ENCODE measurements at places on chromosomes 1 and 21.

- no peak for DNase-seq
Observed at GRCh38 chr1:247013391-247013790, 5.5 kb upstream of the ZNF695 start.

- DNase-seq = no peak
Observed at GRCh38 chr21:20800106-20800505, 198.1 kb upstream of the NCAM2 start.

GRCh38 chr1:150156868-150157603, 7.3 kb downstream of the PLEKHO1 start:
- no peak for DNase-seq

- DNase-seq = no peak
Observed at GRCh38 chr1:116755066-116755465, 836 bp downstream of the CD2 start.

GRCh38 chr21:44024887-44025353, 12.8 kb downstream of the TRAPPC10 start:
- DNase-seq = no peak

GRCh38 chr1:150281221-150281757, 1.1 kb upstream of the CIART start:
- DNase-seq = peak; percentile 67

GRCh38 chr1:49213301-49213700, 436.6 kb upstream of the BEND5 start:
- no peak for DNase-seq

- peak; percentile 11 for DNase-seq
Observed at GRCh38 chr1:90717665-90718410, 736 bp upstream of the BARHL2 start.

DNA sequence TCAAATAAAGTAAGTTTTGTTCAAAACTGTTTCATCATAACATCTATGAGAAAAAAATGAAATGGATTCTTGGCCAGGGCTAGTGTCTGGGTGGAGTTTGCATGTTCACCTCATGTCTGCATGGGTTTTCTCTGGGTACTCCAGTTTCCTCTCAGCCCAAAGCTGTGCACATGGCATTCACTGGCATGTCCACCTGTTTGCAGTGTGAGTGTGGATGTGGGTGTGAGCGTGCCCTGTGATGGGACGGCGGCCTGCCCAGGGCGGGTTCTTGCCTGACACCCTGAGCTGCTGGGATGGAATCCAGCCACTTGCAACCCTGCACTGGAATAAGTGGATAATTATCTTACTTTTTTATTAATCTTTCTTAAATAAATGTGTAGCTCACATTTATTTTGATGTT, 185.5 kb downstream of the RYR2 start:
- DNase-seq = no peak
